ENCODE measurements at places on chromosomes 16 and 17. TPM values are rescaled to one million over a fixed set of nuclear protein-coding genes. Genes with fewer than 3 reads are reported as not detected.
A peak's percentile ranks its signal among the peaks of the same experiment; 100 is the strongest.

- no peak for DNase-seq
Measured at GRCh38 chr17:49334744-49335512, 27.1 kb downstream of the ZNF652 start.

GRCh38 chr16:81241706-81242105, 3.2 kb downstream of the BCO1 start:
- no peak for DNase-seq

- DNase-seq = no peak
Measured at GRCh38 chr16:48011878-48012658, 143.7 kb downstream of the ABCC12 start.

DNA sequence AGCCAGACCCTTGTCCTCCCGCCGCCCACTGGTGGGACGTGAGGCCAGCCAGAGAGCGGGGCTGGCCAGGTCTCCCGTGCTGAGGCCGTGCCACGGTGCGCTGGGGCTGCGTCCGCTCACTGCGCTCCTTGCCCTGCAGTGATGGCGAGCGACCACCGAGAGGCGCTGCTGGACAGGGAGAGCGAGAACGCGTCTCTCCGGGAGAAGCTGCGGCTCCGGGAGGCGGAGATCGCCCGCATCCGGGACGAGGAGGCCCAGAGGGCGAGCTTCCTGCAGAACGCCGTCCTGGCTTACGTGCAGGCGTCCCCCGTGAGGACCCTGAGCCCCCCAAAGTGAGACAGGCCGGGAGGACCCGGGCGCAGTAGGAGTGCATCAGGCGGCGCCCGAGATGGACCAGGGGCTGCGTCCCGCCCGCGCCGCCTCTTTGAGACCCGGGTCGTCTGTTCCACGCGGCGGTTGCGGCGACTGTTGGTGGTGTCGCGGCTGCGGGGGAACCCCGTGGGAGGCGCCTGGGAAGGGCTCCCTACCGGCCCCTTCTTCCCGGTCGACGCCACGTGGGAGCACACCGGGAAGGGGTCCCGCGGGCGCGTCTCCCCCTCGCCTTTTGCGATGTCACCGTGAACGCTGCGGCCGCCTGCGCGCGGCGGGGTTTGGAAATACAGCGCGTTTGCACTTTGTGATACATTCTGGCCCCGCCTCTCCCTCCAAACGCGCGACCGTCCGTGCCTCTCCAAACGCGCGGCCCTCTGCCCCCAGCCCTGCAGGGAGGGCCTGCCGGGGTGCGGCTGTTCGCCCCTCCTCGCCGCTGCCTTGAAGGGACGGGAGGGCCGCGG, 792 bp upstream of the RAC3 start:
- DNase-seq = peak; percentile 62

- DNase-seq = no peak
Measured at GRCh38 chr16:2237493-2238149, 1.4 kb downstream of the DNASE1L2 start.

DNA sequence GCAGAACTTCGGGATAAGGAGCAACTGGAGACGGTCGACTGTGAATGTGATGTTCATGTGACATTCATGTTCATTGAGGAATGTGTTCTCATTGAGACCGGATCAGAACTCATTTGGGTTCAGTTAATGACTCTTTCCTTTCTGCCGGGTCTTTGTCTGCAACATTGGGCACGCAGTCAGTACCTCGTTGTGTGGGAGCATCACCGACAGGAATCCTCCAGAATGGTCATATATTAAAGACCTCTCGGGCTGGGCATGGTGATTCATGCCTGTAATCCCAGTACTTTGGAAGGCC, 144.6 kb downstream of the PITPNC1 start:
- DNase-seq = no peak

GRCh38 chr16:72409423-72409822, 237.5 kb upstream of the PMFBP1 start:
- no peak for DNase-seq

DNA sequence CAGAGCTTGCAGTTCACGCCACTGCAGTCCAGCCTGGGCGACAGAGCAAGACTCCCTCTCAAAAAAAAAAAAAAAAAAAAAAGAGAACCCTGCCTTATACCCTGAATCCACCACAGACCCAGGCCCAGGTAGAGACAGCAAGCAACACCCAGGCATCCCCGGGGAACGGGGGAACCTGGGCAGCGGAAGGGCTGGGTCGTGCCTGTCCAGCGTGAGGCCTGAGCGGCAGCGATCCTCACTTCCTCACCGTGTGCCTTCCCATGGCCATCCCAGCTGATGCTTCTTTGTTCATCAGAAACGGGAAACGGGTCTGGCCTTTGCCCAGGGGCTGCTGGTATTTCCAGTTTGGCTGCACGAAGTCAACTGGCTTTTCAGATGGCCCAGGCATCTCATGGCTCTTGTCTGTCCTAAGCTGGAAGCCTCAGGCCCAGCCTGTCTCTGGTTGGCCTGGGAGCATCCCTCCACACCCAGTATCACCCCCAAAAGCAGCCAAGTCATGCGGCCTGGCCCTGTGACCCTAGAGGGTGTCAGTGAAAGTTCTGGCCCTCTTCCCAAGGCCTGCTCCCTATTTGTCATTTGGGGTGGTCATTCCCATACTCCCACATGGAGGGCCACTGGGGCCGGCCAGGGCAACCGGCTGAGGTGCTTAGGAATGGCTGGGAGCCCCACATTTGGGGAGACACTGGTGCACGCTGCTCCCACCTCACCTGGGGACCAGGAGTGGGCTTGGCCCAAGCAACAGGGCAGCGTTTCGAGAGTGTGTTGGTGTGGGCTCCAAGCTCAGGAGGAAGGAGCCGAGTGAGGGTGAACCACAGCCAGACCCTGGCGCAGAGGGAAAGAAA, 20.1 kb downstream of the FAM83G start:
- no peak for DNase-seq

Gene ANKS3
- polyA plus RNA-seq = 18.9 TPM

Gene HOXB8
- polyA plus RNA-seq = 40.6 TPM

Data from right renal cortex interstitium (tissue), 3 donors.